ENCODE measurements at places on chromosomes 2 and 18. TPM values are rescaled to one million over a fixed set of nuclear protein-coding genes. Genes with fewer than 3 reads are reported as not detected.

GRCh38 chr2:127573298-127573697 lies 37.8 kb downstream of the MYO7B start:
- no peak for DNase-seq

Gene LIMS1
- 91.2 TPM for total RNA-seq

DNA sequence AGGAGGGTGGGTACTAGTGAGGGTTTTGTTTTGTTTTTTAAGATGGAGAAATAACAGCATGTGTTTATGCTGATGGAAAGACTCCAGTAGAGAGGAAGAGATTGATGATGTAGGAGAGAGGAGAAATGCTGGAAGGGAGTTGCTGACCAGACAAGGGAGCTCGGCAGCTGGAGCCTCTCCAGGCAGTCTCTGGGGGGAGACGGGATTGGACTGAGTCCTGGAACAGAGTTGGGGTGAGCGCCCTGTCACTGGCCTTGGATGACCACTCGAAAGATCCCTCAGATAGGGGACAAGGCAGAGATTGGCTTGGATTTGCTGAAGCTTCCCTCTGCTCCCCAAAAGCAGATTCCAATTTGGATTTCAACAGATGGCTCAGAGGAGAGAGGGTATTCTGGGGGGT lies 197.7 kb downstream of the NAPG start:
- no peak for DNase-seq

GRCh38 chr18:24497031-24497754 lies 36.8 kb downstream of the HRH4 start:
- DNase-seq: peak; percentile 58

Gene FLACC1
- 1.2 TPM for total RNA-seq

DNA sequence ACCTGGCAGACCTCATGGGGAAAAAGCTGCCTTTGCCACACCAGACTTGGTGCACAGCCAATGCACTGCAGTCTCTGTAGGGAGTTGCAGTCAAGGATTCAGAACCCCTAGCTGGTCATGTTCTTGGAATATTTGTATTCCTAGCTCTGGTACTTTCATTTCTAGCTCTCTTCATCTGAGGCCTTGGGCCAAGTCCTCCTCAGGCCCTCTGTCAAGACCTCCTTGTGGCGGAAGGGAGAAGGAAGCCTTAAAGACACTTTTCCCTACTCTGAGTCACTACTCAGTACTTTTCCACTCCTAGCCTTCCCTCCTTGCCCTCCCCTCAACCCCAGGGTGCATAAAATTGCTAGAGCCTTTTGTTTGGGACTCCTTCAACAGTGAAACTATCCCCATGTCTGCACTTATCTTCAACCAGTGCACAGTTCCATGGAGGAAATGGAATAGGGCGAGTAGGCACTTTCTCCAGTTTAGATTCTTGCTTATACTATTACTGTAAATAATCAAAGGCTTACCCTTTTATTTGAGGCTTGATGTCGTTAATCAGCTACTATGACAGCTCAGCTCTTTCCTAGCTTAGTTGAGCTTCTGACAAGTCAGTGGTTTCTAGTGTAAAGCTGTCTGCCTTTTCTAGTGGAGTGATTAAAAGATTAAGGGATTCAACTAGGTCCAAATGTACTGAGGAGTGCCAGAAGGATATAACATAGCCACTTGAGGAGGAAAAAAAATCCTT lies 15.8 kb downstream of the M1AP start:
- peak; percentile 12 for DNase-seq

DNA sequence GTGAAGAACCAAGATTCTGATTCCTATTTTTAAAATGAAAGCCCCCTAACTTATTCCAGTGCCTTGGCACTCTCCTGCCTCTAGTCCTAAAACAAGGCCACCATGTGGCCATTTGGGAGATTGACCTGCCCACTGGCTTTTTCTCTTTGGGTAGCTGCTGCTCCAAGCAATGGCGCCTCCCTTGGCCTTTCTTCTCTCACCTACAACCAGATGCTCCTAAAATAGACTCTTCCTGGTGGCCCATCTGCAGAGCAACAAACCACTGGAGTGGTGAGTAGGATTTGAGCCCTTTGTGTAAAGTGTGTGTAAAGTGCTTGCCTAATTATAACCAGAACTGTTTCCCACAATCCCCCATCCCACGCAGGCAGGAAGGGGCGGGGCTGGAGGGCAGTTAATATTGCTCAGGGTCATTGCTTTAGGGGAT lies 114.2 kb downstream of the FHOD3 start:
- DNase-seq: peak; percentile 16

- peak; percentile 75 for DNase-seq
Measured at GRCh38 chr2:226799211-226799975, at the start of gene IRS1. TSS of gene IRS1 (minus strand) at chr2:226799820. CDS start at chr2:226798738, 1,082 bp downstream.

Gene UGT1A4
- total RNA-seq: not detected

GRCh38 chr2:46505472-46505783 lies 26.1 kb downstream of the TMEM247 start:
- DNase-seq: no peak

DNA sequence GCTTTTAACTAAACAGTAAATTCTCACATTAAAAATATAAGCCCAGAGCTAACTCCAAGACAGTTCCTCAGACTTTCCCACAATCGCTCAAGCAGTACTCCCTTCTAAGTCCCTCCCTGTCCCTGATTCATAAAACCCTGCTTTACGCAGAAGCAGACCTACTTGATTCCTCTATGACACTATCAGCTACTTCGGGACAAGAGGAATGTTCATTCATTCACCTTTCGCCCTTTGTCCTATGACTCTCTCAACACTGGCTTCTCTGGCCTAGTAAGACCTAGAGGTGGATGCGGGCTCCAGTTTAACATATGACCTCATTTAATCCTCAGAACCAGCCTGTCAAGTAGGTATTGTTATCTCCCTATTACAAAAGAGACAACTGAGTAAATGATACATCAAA lies 10.2 kb downstream of the LPIN2 start:
- DNase-seq: no peak

DNA sequence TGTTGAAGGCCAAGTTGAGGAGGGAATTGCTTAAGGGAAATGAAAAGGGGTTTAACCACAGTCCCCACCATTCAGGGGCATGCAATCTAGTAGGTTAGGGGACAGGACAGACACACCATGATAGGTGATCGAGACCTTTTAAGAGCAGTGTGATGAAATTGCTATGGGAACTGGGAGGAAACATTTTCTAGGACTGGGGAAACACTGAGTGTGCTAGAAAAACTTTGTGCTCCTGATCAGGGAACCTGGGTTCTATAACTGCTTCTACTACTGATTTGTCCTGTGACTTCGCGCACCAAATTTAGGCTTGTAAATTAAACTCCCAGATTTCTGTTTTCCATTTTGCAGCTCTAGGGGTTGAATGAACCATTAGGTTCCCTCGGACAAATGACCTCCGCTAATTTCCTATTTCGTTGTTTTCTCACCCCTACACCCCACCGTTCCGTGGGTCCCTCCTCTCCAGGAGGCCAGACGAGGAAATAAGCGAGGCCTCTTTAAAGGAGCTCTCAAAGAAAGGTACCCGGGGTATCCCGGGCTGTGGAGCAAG lies 371 bp upstream of the LCLAT1 start:
- no peak for DNase-seq

DNA sequence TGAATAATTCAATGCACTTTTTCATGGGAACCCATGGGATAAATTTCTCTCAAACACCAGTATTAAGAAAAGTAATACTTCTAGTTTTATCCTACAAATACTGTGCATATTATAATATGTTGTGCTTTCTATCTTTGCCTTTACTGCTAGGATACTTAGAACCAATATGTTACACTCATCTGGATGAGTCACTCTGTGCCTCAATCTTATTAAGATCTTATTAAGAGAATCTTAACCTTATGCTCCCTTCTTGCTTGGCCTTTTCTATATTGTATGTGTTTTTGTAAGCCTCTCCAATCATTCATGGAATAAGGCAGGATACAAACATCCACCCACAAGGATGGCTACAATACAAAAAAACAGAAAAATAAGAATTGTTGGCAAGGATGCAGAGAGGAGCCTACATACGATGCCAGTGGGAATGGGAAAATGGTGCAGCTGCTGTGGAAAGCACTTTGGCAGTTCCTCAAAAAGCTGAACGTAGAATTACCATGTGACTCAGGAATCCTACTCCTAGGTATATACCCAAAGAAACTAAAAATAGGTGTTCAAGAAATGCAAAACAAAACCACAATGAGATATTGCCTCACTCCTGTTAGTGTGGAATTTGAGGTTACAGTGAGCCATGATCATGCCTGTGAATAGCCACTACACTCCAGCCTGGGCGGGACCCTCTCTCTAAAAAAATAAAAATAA lies 10.7 kb upstream of the TWSG1 start:
- DNase-seq: peak; percentile 84

GRCh38 chr2:226093364-226093763 lies 693.9 kb downstream of the NYAP2 start:
- no peak for DNase-seq

GRCh38 chr18:41955688-41956087 lies 654 bp downstream of the PIK3C3 start:
- DNase-seq: no peak
